Hindlimb muscle (tissue), 1 donor: ENCODE measurements at places on chromosomes 2 and 18. TPM values are rescaled to one million over a fixed set of nuclear protein-coding genes. Genes with fewer than 3 reads are reported as not detected.

Gene DTNA
- polyA plus RNA-seq, result 94.7 TPM

Gene KIAA2012
- polyA plus RNA-seq, result 0.19 TPM

Gene ALKAL2
- polyA plus RNA-seq, result 0.49 TPM

Gene TUBA3E
- not detected for polyA plus RNA-seq

Gene KCNJ13
- polyA plus RNA-seq, result 0.26 TPM

Gene COL4A3
- 0.03 TPM for polyA plus RNA-seq

Gene AQP12B
- 1.6 TPM for polyA plus RNA-seq

Gene EHD3
- 3.6 TPM for polyA plus RNA-seq

Gene LINC00305
- polyA plus RNA-seq, result not detected

Gene SKOR2
- polyA plus RNA-seq, result not detected

Gene TEKT4
- not detected for polyA plus RNA-seq

Gene CPLX4
- not detected for polyA plus RNA-seq

Gene ATG16L1
- 18.9 TPM for polyA plus RNA-seq

Gene PRKAG3
- 44.4 TPM for polyA plus RNA-seq

Gene ELOA2
- polyA plus RNA-seq, result not detected

GRCh38 chr2:61811821-61812220 lies 42.0 kb downstream of the FAM161A start:
- DNase-seq, result no peak

DNA sequence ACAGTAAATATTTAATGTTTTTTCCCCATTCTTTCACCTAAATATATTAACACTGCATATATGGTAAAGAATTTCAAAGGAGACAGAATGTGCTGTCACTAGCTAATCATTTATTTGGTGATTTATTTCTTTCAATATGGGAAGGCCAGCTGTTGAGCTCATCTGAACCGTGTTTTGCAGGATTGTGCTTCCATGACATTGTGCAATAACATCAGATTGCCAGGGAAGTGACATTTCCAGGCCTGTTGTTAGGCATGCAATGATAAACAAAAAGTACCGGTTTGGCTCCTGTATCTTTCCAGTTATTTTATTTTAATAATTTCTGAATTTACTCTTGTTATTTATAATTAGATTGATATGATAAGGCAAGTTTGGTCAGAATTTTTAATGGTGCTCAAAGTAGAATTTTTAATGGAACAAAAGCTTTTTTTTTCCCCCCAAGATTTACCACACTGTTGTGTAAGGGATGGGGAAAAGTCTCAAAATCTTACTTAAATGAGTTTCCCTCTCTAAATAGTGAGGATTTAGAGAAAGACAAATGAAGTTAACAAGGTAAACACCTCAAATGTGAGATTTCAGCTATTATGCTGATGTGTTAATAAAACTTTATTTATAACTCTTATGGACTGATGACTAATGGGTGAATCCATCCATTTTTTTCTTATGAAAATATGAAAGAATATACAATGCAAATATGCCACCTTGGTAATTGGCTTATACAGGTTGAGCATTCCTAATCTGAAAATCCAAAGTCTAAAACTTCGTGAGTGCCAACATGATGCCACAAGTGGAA lies 52.7 kb downstream of the MALT1 start:
- no peak for DNase-seq

- no peak for DNase-seq
Measured at GRCh38 chr2:150076281-150076680, 411.2 kb downstream of the RND3 start.

GRCh38 chr2:145815933-145816332 lies 1296.0 kb upstream of the ZEB2 start:
- DNase-seq, result no peak

- DNase-seq, result no peak
Measured at GRCh38 chr2:105834931-105835330, 90.2 kb downstream of the NCK2 start.

- no peak for DNase-seq
Measured at GRCh38 chr18:11219571-11219970, 70.2 kb upstream of the PIEZO2 start.

DNA sequence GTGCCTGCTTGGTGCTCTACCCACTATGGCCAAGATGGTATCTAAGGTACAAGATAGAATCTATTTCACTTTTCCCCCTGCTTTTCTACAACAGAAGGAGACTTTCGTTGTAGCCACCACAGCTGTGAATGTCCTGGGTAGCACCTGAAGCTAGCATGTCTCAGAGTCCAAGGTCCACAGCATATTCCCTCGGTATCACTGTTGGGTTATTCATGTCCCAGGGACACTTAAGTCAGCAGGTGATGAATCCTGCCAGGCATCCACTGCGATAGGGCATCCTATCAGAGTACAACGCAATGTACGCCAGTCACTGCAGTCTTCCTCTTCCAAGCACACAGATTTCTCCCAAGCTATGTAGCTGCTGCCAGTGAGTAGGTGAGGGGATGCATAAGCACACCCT lies 129.1 kb upstream of the LINC00305 start:
- no peak for DNase-seq

DNA sequence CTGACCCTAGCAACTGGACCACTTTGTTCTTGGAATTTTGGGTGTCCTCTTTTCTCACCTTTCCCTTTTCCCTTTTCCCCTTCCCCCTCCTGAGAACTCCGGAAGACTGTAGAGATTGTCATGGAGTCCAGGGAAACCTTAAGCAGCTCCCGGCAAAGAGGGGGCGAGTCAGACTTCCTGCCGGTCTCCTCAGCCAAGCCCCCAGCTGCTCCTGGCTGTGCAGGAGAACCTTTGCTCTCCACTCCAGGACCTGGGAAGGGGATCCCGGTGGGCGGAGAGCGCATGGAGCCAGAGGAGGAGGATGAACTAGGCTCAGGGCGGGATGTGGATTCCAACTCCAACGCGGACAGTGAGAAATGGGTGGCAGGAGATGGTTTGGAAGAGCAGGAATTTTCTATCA lies 20.5 kb downstream of the SETBP1 start:
- no peak for DNase-seq

GRCh38 chr2:230847883-230848388 lies 16.8 kb upstream of the ITM2C start:
- peak; percentile 80 for DNase-seq

DNA sequence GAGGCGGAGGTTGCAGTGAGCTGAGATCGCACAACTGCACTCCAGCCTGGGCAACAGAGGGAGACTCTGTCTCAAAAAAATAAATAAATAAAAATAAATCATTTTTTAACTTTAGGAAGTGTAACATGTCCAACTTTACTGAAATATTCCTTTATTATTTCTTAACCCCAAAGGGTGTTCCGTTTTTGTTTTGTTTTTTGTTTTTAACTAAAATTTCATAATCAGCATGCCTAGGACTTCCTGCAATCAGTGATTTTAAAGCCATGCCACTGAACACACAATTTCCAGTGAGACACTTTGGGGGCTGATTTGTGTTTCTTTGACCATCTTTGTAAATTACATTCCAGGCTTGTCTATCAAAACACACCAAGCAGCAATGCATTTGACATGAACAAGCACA lies 7.1 kb downstream of the CATIP start:
- DNase-seq, result no peak

DNA sequence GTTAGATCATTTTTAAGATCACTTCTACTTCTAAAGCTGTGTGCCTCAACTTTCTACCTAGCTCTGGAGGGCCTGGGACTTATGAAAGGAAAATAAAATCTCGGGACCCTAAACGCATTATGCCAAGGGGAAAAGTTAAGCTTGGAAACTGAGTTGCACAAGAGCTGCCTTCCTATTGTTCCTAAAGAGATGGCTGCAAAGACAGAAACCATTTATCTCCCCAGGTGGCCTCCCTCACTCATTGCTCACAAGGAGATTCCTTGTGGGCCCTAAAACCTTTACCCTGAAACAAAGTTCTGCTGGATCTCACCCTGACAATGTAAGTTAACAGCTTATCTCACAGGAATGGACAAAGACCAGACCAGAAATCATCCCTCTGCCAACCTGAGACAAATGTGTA lies 26.8 kb downstream of the TUBB6 start:
- DNase-seq, result no peak

- DNase-seq, result no peak
Measured at GRCh38 chr18:13589316-13589715, 137.0 kb downstream of the FAM210A start.

- DNase-seq, result no peak
Measured at GRCh38 chr2:132473174-132473883, 56.7 kb downstream of the GPR39 start.

DNA sequence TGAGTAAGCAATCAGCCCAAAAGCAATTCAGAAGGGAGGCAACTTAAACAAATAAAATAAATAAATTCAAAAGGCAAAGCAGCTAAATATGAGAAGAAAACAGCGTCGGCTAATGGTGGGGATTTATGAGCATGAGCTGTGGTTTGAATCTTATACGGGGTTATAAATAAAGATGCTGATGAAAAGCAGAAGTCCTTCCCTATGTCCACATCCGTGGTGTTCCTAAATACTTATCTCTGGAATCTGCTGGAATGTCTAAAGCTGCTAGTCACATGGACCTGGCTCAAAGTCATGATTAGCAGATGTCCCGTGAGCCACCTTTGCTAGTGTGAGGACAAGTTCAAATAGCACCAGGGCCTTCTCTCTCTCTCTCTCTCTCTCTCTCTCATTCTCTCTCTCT lies 33.8 kb downstream of the SMIM21 start:
- no peak for DNase-seq

DNA sequence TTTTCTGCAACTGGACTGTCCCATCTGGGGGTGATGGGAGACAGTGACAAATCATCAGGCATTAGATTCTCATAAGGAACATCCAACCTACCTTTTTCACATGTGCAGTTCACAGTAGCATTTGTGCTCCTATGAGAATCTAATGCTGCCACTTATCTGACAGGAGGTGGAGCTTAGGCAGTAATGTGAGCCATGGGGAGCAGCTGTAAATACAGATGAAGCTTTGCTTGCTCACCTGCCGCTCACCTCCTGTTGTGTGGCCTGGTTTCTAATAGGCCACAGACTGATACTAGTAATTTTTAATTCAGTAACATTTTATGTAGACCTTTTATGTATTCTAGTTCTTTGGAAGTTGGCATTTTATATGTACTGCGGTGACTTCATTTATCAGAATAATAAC lies 180.1 kb upstream of the SPOPL start:
- no peak for DNase-seq

- DNase-seq, result no peak
Measured at GRCh38 chr2:14194233-14194632, 438.3 kb upstream of the LRATD1 start.

DNA sequence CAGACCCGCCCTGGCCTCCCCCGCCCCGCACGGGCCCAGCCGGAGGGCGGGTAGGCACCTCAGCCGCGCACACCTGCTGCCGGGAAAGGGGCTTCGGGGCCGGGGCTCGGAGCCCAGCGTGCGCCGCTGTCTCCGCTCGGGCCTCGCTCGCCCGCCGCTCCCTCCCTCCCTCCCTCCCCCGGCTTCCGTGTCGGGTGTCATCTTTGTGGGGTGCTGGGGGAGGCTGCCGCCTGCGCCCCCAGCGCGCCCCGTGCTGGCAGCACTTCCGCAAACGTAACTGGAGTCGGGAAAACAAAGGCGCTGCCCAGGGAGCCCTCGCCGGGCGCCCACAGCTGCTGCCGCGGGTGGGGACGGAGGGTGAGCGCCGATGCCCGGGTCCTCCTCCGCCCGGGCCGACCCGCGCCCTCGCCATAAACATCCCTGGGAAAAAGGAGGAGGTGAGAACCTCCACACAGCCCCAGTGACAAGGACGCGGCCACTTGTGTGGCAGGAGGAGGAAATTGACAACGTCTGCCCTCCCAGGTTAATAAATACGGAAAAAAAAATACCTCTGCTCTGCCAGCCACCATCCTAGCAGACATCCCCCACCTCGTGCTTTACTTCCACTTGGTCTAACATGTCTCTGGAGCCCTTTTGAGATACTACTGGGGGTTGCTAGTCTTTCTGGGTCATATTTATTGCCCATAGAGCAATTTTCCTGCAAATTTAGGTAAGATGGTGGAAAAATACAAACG lies 550 bp downstream of the MFSD6 start:
- DNase-seq, result peak; percentile 36

DNA sequence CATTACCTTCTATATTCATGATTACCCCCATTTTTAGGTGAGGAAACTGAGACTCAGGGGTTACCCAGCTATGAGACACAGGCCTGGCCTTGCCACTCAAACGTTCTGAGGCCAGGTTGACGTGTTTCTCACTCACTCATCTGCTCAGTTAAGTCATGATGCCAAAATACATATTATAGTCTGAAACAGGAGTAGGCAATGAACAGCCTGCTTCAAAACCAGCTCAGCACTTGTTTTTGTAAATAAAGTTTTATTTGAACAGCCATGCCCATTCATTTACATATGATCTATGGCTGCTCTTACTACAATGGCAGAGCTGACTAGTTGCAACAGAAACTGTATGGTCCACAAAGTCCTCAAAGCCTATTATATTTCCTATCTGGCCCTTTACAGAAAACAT lies 74.1 kb upstream of the SMAD2 start:
- no peak for DNase-seq

- DNase-seq, result no peak
Measured at GRCh38 chr18:53503914-53504441, 720.5 kb downstream of the MBD2 start.

GRCh38 chr2:111705711-111706336 lies 178.2 kb downstream of the ANAPC1 start:
- no peak for DNase-seq

- no peak for DNase-seq
Measured at GRCh38 chr2:10447300-10447894, 730 bp downstream of the ODC1 start.

DNA sequence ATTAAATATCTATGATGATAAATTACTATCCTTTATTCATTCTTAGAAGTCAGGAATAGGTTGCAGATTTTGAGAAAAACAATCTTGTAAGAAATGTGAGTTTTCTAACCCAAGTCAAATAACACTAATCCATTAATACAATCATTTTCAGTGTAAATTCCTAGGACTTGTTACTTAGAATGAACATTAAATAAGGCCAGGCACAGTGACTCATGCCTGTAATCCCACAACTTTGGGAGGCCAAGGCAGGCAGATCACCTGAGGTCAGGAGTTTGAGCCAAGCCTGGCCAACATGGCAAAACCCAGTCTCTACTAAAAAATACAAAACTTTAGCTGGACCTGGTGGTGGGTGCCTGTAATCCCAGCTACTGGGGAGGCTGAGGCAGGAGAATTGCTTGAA lies 45.8 kb upstream of the CDKL4 start:
- DNase-seq, result no peak

DNA sequence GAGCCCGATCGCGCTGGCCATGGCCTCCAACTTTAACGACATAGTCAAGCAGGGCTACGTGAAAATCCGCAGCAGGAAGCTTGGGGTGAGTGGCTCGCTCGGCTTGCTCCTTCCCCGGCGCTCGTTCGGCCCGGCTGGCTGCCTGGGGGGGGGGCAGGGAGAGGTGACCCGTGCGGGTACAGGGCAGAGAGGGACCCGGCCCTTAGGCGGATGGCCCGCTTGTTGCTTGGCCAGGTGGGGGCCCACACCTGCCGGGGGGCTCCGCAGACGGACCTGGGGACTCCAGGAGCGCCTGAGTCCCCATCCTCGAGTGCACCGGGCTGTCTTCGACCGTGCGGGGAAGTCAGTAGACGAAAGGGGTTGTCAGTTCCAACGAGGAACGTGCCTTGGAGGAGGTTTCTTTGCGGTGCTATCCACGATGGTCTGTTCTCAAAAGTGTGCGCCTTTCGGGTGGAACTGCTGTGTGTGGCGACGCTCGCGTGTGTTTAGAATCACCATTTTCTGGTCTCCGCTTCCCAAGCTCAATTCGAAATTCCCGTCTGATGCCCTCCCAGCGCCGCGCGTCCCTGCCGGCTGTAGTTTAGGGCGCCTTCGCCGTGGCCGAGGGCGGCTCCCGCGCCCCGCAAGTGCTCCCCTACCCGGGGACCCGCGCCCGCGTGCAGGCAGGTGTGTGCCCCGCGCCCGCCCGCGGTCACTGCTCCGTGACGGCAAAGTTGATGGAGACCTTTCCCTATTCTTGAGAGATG lies 711 bp downstream of the DOK6 start:
- peak; percentile 49 for DNase-seq
